Stimulated activated CD4-positive, alpha-beta T cell treated with anti-CD3 and anti-CD28 coated beads, Interleukin-2, amount 100 ng/mL, for 24 hours (primary cell): ENCODE measurements at places on chromosomes 3 and 15.

- no peak for DNase-seq
Observed at GRCh38 chr3:27353221-27353620, 16.0 kb downstream of the NEK10 start.

GRCh38 chr15:68629519-68630210, 50.9 kb downstream of the CORO2B start:
- DNase-seq = no peak

- no peak for DNase-seq
Observed at GRCh38 chr15:63792584-63792983, 41.2 kb downstream of the HERC1 start.

DNA sequence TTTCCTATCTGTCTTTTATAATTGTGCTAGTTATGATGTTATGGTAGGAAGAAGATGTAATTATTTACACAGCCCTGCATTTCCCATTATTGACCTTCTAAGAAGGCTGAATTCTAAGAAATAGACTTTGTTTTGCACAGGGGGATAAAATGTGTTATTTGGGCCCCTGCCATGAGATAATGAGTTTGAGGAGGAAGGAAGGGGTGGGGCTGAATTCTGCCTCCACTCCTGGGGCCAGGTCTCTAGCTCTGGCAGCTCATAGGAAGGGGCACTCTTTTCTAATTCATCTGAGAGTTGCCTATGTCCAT, 69.2 kb upstream of the GOLGA8B start:
- no peak for DNase-seq
